ENCODE measurements at places on chromosomes 12 and 14.

- DNase-seq = no peak
Observed at GRCh38 chr14:69657950-69658355, 46.6 kb downstream of the SUSD6 start.

GRCh38 chr12:115700896-115701465, 576.5 kb downstream of the MED13L start:
- no peak for DNase-seq

DNA sequence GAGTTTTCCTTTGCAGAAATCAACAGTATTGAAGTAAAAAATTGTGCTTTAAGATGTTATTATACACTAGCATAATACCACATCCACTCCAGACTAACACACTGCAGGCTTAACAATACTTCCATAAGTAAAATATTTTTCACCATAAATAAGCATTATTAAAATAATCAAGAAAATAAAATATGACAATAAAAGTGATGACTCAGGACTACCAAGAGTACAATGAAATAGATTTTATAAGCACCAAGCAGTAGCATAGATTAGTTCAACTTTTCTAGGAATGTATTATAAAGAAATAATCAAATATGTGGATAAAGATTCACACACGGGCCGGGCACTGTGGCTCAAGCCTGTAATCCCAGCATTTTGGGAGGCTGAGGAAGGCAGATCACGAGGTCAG, 40.4 kb upstream of the MTHFD1 start:
- no peak for DNase-seq

GRCh38 chr12:90460681-90461080, 494.3 kb downstream of the CCER1 start:
- no peak for DNase-seq

GRCh38 chr12:45654002-45654665, 75.4 kb upstream of the ARID2 start:
- DNase-seq = no peak

- no peak for DNase-seq
Observed at GRCh38 chr12:75603475-75603874, 92.1 kb upstream of the KRR1 start.

- DNase-seq = no peak
Observed at GRCh38 chr14:59311723-59312122, 123.3 kb downstream of the DAAM1 start.

- no peak for DNase-seq
Observed at GRCh38 chr14:77707355-77707723, 484 bp downstream of the ALKBH1 start.

DNA sequence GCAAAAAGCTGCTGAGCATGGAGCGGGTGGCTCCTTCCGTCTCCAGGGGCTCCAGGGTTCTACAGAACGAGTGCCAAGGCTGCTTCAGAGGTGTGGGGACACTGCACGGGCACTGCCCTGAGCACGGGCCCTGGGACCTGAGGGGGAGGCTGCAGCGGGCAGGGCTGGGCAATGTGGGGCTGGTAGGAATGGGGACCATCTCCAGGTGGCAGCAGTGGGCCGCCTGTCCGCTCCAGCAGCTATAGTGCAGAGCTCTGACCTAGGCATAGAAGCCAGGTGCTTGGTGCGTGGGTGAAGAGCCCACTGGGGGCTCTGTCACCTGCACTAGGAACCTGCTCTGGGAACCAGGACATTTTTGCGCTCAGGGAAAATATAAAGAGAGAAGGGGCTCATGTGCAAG, 22.3 kb downstream of the HDAC7 start:
- DNase-seq = no peak

DNA sequence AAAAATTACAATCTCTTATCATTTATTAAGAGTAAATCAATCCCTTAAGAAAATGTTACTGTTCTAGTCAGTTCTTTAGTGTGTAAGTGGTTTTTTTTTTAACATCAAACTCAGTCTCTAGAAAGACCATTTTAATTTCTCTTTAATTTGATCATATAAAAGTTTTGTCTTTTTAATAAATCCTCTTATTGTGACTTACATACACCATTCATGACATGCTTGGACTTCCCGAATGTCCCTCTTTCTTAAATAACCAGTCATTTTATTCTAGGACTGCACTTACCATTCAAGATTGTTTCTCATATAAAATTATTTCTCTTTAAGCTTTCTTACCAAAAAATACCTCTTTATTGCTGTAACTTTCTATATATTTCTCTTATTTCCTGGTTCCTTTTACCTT, 60.8 kb upstream of the EVL start:
- DNase-seq = no peak

GRCh38 chr14:101040538-101041442, 137.3 kb upstream of the RTL1 start:
- DNase-seq = no peak

- DNase-seq = no peak
Observed at GRCh38 chr12:104578453-104578852, 121.7 kb downstream of the CHST11 start.

DNA sequence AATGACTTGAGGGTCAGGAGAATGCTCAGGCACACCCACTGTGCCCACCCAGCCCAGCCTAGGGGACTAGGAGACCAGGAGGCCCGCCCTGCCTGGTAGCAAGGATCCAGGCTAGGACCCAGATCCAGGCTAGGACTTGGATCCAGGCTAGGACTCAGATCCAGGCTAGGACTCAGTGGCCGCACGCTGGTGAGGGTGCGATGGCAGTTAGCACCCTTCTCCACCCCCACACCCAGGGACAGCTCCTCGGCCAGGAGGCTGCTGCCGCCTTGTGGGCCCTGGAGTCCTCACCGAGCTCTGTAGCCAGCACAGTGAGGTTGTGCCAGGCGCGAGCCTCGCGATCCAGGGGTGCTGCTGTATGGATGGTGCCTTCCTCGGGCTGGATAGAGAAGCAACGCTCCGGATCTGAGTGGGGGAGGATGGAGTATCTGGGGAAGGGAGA, 5.1 kb downstream of the CDH24 start:
- no peak for DNase-seq

DNA sequence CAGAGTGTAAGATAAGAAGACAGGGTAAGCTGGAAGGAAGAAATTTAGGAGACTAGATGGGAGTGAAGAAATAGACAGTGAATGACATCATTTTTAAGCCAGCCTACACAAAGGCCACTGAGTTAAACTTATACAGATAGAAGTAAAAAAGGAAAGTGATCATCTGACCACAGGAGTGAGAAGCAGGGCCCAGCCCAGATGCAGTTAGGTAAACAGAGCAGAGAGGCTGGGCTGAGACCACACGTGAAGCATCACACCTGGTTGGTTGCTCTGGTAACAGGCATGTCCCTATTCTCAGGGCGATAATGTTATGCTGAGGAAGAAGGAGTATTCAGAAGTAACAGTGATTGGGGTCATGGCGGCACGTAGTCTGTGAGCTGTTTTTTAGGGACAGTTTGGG, 1079.4 kb downstream of the AACS start:
- no peak for DNase-seq

- DNase-seq = no peak
Observed at GRCh38 chr12:67284561-67284960, 15.4 kb downstream of the CAND1 start.

DNA sequence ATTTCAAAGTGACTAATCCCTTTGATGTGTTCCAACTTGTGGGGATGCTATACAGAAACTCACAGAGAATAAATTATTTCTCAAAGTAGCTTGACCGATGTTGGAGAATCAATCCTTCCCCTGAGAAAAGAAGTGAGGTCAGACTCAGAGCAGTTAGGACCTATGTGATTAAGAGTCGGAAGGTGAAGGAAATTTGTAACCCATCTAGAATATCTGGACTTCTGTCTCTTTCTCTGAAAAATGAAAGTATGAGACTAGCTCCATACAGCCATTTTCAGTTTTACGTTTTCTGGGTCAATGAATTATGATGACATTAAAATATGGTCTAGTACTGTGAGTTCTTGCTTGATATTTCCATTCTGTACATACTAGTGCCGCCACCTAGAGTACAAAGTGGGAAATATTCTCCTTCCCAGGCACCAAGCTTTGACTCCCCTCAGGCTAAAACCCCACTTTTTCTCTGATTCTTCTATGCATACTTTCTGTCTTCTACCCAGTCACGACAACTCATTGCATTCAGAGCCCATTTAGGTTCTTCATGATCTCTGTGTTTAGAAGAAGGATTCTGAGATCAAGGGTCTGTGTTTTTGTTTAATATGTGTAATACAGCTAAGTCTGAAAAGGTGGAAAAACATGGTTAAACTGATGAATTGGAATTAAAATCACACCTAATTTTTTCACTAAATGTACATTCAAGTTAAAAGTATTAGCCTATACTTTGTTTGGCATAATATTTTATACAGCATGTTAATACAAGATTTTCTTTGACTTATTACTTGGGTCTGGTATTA, 6.9 kb upstream of the NTS start:
- DNase-seq = no peak

DNA sequence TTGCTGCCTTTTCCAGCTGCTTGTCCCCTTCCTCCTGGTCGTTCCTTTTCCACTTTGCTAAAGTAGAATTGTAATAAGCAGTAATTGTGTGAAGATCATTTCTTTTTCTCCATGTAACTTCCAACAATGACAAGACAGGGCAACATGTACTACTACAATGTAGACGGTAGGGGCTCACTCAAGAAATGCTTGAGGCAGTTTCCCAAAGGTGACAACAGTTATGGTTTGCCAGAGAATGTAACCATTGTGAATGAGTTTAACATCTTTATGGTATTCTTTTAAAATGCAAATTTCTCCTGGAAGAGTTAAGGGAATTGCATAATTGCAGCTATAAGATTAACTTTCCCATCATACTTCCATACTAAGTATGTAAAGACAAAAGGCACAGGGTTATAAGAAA, 23.8 kb upstream of the PHLDA1 start:
- no peak for DNase-seq
